ENCODE measurements at places on chromosomes 16 and 17. TPM values are rescaled to one million over a fixed set of nuclear protein-coding genes. Genes with fewer than 3 reads are reported as not detected.

Gene NAA60
- 39.7 TPM for total RNA-seq

Gene ARL17B
- total RNA-seq: 17.2 TPM

Gene MPV17L
- 0.05 TPM for total RNA-seq

Gene CES5A
- total RNA-seq: not detected

Gene MT1G
- total RNA-seq: 4.2 TPM

GRCh38 chr17:67379251-67379630 lies 2.2 kb downstream of the PITPNC1 start:
- no peaks in the 10 kb centered on the region for H3K27me3 ChIP-seq
- H3K36me3 ChIP-seq: no peaks in the 10 kb centered on the region
- peak overlapping the region; percentile 88 for H3K4me3 ChIP-seq
- no peak for DNase-seq

DNA sequence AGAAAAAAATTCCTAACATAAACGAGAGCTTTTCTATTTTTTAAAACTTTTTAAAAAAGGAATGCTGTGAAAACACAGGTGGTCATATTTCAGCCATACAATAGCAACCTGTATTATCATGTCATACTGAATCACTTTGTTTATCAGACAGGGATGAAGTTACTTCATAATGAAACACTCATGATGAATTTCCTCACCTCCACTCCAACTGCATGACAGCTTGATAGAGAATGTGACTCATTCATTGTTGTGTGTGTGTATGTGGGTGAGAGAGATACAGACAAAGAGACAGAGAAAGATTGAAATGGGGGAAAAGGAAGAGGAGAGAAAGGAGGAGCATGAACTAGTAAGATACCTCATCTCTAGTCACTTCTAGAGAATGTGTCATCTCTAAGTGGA lies 109.0 kb downstream of the SYCE1L start:
- no peaks in the 10 kb centered on the region for H3K4me1 ChIP-seq
- no peaks in the 10 kb centered on the region for H3K36me3 ChIP-seq
- H3K4me3 ChIP-seq: no peak overlapping the region
- no peak overlapping the region for H3K27ac ChIP-seq

GRCh38 chr16:35516971-35517370 lies 2057.6 kb downstream of the TP53TG3F start:
- no peak overlapping the region for H3K4me3 ChIP-seq
- no peak for DNase-seq
- H3K27me3 ChIP-seq: no peaks in the 10 kb centered on the region
- no peak overlapping the region for H3K27ac ChIP-seq

- no peak overlapping the region for H3K27ac ChIP-seq
- H3K4me3 ChIP-seq: no peak overlapping the region
- no peaks in the 10 kb centered on the region for H3K36me3 ChIP-seq
- no peaks in the 10 kb centered on the region for H3K27me3 ChIP-seq
These were observed 10.3 kb downstream of the CDRT4 start for GRCh38 chr17:15456972-15457722.

DNA sequence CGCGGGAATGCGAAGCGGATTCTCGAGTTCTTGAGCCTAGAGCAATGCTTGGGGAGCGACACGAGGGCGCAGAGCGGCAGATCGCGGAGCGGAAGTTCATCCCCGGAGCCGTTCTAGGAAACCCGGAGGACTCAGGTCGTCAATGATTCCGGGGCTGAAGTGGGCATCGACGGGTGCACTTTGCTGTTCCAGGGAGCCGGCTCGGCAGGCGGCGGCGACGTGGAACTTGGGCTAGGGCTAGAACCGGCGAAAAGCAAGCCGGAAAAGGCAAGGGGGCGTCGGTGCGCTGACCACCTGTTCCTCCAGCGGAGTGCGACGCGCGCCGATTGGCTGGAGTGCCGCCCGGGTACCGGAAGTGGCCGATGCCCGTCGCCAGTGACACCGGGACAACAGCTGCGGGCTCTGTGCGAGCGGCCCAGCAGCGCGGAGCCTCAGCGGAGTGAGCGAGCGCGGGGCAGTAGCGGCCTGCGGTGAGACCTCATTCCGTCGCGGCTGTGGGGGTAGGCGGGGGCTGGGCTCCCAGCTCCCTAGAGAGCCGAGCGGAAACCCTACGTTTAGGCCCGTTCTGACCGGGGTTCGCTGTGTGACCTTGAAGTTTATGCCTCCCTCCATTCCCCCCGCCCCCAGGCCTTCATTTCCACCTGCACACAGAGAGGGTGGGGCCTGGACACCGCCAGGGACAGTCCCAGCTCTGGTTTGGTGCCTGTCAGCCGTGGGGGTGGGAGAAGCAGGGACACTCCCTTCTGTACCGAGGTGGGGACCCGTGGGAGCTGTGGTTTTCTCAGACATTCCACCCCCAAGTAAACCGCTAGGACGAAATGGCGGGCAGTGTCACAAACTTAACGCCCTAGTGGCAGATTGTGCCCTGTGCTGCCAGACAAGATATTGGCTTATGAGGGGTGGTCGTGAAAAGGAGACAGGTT lies at the start of gene ZFP3:
Gene ZFP3 (plus strand): TSS at position 362 of the 923 bp plus-strand sequence. CDS start 13,038 bp downstream, outside the sequence.
- H3K27me3 ChIP-seq: no peaks in the 10 kb centered on the region
- peak; percentile 56 for DNase-seq
- H3K4me3 ChIP-seq: peak within 1 kb of the TSS; percentile 67
- peak within 1 kb of the TSS; percentile 66 for H3K27ac ChIP-seq

GRCh38 chr17:56897646-56898424 lies 16.0 kb downstream of the TRIM25 start:
- no peak for DNase-seq
- no peak overlapping the region for H3K4me3 ChIP-seq
- peak overlapping the region; percentile 4 for H3K27ac ChIP-seq
- peaks cover 63% of the 10 kb centered on the region for H3K36me3 ChIP-seq

DNA sequence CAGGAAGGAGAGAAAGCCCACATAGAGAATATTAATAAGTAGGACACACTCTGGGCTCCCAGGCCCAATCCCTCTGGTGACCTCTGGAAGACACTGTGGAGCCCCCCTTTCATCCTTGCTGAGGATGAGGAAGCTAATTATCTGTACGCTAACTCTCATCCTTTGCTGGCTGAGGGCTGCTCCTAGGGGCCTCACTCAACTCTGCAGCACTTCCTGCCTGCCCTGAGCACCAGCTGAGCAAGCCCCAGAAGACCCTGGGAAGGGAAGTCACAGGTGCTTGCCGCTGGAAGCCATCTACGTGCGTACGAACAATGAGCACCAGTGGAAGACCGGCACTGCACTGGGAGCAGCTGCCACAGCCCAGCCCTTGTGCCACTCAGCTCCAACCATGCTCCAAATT lies 145.8 kb upstream of the CDH5 start:
- no peak for DNase-seq
- H3K4me3 ChIP-seq: no peak overlapping the region
- no peak overlapping the region for H3K27ac ChIP-seq
- no peaks in the 10 kb centered on the region for H3K4me1 ChIP-seq
- H3K27me3 ChIP-seq: no peaks in the 10 kb centered on the region

DNA sequence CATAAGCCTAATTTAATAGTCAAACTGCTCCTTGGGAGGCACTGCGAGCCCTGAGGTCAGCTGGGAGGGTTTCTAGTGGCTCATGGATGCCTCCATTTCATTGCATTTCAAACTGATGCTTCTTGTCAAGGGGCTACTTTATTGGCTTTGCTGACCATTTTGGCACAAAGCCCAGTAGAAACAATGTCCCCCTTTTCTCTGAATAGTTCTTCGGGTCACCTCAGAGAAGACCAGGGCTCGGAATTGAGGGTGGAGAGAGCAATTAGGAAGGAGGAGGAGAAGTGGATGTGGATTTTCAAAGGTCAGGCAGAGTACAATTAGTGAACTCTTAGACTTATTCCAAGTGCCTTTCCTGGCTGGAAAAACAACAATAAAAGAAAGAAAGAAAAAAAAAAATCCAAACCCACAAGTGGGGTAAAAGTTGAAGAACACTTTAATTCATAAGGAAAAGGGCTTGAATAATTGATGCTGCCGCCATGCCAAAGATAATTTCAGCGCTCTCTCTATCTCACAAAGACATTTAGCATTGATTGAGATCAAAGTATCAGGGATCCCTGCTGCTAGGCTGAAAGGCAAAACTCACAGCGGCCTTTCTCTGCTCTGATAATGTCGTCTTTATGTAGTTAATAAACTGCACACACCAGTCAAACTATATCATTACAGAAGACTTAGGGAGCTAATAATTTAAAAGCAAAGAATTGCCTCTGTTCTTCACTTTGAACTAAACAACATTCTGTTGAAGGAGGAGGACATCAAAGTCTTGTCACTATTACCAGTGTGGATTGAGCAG lies 122.7 kb downstream of the RGS9 start:
- no peak overlapping the region for H3K4me3 ChIP-seq
- no peaks in the 10 kb centered on the region for H3K4me1 ChIP-seq
- H3K36me3 ChIP-seq: no peaks in the 10 kb centered on the region
- no peak for DNase-seq
- no peak overlapping the region for H3K27ac ChIP-seq

DNA sequence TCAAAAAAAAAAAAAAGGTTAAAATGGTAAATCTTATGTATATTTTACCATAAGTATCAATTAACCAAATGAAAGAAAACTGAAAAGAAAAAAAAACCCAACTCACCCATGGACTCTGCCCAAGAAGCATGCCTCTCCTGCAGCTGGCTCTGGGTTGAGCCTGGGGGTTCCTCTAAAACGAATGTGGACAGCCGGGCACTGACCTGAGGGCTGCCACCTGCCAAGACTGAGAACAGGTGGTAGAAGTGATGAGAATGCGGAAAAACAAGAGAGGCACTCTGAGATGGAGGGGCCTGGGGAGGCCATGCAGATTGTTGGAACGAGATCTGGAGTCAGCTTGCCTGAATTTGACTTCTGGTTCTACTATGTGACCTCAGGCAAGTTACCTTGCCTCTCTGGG lies 85.5 kb upstream of the MSI2 start:
- no peak for DNase-seq
- H3K27ac ChIP-seq: no peak overlapping the region
- H3K4me1 ChIP-seq: peaks cover 13% of the 10 kb centered on the region
- H3K36me3 ChIP-seq: no peaks in the 10 kb centered on the region

DNA sequence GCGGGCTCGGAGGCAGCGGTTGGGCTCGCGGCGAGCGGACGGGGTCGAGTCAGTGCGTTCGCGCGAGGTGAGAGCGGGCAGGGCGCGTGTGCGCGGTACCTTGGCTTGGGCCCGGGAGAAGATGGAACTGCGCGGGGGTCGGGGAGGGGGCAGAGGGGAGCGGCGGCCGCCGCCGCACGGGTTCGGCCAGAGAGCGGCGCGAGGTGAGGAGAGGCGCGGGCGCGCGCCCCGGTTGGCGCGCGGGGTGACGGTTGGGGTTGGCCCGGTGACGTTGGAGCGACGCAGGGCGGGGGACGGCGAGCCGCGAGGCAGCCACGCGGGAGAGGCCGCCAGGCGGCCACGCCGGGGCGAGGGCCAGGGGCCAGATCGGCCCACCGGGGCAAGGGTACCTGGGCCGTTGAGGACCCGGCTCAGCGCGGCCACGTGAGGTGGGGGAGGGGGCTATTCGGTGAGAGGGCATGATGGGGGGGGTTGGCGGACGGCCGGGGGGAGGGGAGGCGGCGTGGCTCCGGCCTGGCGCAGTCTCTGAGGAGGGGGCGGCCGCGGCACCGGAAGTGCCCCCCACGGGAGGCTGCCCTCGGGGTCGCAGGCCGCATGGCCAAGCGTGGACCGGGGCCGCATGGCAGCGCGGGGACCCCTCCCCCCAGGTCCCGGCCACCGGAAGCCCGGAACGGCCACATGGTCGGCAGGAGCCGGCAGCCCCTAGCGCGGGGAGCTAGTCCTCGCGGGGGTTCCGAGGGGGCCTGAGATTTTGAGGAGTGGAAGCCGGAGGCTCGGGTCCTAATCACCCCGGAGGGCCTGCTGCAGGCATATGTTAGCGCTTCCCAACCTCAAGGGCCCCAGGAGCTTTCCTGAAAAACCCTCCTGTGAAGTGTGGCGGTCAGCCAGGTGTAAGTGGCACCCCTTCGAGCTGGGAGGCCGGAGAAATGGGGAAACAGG lies 527 bp downstream of the EIF5A start:
- H3K4me3 ChIP-seq: peak overlapping the region; percentile 99
- peaks cover 19% of the 10 kb centered on the region for H3K4me1 ChIP-seq
- peaks cover 21% of the 10 kb centered on the region for H3K36me3 ChIP-seq
- H3K27ac ChIP-seq: peak overlapping the region; percentile 99
- no peaks in the 10 kb centered on the region for H3K27me3 ChIP-seq

DNA sequence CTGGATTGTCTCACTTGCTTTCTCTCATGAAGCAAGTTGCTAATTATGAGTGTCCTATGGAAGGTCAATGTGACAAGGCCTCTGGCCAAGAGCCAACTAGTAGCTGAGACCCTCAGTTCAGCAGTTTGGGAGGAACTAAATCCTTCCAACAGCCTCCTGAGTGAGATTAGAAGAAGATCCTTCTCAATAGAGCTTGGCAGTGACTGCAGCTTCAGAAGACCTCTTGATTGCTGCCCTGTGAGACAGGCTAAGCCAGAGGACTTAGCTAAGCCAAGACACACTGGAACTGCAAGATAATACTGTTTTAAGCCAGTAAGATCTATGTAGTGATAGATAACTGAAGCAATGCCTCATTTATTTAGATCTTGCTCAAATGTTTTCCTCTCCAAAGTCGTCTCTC lies 34.3 kb downstream of the PCTP start:
- H3K27ac ChIP-seq: no peak overlapping the region
- no peaks in the 10 kb centered on the region for H3K4me1 ChIP-seq
- no peaks in the 10 kb centered on the region for H3K27me3 ChIP-seq
- H3K4me3 ChIP-seq: no peak overlapping the region
- DNase-seq: no peak

DNA sequence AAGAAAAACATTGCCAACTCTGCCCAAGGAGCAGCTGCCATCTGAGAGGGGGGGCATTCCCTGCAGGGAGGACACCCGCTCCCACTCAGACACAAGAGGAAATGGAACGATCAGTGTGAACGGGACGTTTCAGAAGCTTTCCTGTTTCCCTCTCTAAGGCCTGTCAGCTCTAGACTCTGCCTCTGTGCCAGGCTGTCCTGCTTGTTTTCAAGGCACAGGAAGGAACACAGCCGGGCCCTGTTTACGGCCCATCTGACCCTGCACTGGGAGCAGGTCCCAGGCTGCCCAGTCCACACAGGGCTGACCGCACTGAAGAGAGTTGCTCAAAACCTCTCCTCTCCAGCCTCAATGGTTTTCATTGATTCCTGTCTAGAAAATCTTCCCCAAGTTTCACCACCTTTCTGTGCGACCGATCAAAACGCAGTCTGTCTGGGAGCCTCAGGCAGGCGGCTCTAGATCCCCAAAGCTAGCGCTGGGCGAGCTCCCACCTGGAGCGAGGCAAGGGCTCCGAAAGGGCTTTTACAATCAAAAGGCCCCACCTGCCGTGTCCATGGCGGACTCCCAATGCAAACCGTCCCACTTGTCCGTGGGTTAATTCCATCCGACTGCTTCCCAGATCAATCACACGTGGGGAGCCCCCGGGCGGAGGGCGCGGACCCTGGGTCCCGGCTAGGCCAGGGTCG lies 1.5 kb downstream of the PIEZO1 start:
- peak overlapping the region; percentile 80 for H3K4me3 ChIP-seq
- no peaks in the 10 kb centered on the region for H3K36me3 ChIP-seq
- no peaks in the 10 kb centered on the region for H3K27me3 ChIP-seq
- peak overlapping the region; percentile 75 for H3K27ac ChIP-seq
- DNase-seq: no peak
